Pulmonary artery endothelial cell (primary cell): ENCODE measurements at places on chromosomes 3 and 15. TPM values are rescaled to one million over a fixed set of nuclear protein-coding genes. Genes with fewer than 3 reads are reported as not detected.

TLR9 gene
- total RNA-seq = 0.04 TPM in 1 of 2 replicates, not detected in the other

- no peak for DNase-seq
Measured at GRCh38 chr15:99181545-99181971, 67.8 kb downstream of the TTC23 start.

GRCh38 chr3:152100491-152101132 is 168.1 kb upstream of the MBNL1 start:
- no peak for DNase-seq

IL12A gene
- total RNA-seq = 0.40 and 2.0 TPM in 2 replicates

DNA sequence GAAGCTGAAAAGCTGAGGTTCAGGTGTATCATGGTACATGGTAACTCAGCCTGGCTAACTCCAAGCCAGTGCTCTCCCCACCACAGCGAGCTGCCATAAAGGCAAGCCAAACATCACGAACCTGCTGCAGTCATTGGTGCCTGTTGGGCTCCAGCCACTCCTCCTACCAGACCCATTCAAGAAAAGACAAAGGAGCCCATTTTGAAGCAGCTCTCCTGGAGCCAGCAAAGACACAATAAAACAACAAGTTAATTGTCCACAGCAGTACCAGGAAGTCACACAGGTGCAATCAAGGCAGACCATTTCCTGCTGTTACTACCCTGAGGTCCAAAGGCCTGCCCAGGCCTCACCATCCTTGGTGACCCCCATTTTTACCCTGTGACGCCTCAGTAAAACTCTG is 77.6 kb downstream of the DAPK2 start:
- no peak for DNase-seq

PROS1 gene
- 10.6 and 11.2 TPM in 2 replicates for total RNA-seq

DNA sequence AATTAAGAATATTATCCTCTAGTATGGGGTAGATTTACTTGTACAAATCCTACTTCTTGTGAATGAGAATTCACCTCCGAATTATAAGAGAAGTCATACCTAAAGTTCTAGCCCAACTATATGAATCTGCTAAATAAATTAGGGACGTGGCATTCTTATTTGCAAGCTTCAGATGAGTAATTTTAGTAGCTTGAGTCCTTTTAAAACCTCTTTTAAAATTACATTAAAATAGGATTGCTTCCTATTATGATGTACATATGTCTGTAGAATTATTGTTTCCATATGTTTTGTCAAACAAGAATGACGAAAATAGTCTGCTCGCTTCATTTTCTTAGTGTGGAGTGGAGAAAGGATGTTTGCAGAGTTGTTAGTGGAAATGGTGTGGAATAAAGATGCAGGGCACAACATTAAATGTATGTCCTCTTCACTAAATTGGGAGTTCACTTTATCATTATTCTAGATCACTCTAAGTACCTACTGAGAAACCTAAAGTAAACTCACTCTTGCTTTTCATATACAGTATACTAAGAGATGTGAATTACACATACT is 59.4 kb downstream of the CMSS1 start:
- DNase-seq = no peak
